ENCODE measurements at places on chromosomes 12 and 14.
A peak's percentile ranks its signal among the peaks of the same experiment; 100 is the strongest.

DNA sequence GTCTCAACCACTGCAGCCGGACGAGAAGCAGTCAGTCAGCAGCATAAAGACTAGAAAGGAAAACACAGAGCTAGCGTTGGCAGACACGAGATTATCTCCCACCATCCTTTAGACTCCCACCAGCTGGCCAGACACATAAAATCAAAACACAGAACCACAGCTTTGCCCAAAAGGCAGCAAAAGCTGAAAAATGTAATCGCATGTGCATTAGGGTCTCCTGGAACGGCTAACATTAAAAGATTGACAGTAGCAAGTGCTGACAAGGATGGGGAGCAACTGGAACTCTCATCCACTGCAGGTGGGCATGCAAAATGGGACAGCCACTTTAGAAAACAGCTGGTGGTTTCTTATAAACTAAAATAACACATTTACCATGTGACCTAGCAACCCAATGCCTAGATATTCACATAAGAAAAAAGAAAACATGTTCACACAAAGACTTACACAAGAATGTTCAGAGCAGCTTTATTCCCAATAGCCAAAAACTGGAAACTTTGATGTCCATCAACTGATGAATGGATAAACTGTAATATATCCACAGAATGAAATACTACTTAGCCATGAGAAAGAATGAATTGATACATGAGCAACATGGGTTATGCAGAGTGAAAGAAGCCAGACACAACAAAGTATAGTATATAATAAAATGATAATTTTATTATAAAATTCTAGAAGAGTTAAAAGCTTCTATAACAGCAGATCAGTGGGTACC, 37.7 kb downstream of the NCOR2 start:
- DNase-seq: no peak

- DNase-seq: peak; percentile 59
Measured at GRCh38 chr14:49549881-49550280, 36.3 kb downstream of the RPS29 start.

DNA sequence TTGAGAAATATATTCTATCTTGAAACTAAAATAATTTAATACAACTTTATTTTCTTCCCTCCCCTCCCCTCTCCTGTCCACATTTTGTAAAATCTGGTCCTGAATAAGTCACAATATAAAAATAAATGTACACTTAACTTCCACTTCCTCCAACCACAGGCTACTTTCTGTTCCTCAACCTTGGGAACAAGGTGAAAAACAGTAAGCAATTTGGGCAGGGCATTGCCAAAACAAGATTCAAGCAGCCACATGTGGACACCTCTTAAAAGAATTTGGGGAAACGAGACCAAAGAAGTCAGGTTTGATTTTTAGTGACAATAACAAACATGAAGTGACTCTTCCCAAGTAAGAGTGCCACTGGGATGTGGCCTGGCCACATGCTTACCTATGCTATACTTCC, 115.7 kb downstream of the PTPRQ start:
- no peak for DNase-seq

GRCh38 chr14:94373708-94374107, 14.7 kb downstream of the SERPINA1 start:
- no peak for DNase-seq

DNA sequence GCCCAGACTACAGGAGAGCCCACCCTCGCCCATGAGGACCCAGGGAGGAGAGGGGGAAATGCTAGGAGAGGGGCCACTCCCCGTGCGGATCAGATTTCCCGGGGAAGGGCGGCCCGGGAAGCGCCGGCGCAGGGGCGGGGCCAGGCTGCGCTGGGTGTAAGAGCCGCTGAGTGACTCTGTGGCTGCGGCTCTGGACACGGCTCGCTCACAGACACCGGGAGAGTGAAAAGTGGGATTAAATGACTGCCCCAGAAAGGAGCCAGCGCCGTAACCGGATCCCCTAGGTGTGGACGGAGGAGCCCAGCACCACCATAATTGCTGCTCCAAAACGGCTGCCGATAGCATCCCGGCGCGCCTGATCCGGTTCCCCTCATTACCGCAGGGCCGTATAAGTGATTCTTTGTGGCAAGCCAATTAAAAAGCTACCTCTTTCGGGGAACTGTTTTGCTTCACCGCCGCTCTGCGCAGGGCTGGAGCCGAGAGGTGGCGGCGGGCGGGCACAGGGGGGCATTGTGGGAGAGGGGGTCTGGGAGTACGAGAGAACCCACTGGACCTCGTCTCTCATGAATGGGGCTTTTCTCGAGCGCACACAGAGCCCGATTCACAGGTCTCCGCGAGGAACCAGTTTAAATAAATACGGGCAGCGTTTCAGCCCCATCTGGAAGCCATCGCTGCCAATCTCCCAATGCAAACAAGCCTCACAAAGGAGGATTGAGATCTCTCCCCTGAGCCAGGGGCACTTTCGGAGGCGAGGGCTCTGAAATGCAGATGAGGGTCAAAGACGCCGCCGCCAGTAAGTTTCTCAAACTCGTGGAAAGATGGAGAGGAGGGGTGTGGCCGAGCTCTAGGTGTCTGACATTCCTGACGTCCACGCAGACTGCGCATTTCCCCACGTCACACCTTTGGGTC, 2.5 kb downstream of the COL2A1 start:
- peak; percentile 89 for DNase-seq

DNA sequence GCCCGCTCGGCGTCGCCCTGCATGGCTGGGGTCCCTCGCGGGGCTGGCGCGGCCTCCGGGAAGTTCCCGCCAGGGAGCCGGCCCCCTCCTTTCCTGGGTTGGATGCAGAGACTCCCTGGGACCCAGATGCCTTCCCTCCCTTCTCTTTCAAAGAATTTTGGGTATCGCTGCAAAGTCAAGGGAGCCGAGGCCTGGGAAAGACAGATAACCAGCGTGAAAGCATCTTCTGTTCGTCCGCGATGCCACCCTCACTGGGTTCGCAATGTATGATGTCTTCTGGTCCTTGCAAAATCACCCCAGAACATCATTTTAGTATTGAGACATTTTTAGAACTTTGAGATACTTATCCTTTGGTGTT, 451 bp downstream of the IRAK3 start:
- no peak for DNase-seq

Measured in ecto neural progenitor cell (in vitro differentiated cells).